ENCODE measurements at places on chromosomes 3 and 15.

- no peak for DNase-seq
Measured at GRCh38 chr3:181929501-181929900, 217.8 kb downstream of the SOX2 start.

DNA sequence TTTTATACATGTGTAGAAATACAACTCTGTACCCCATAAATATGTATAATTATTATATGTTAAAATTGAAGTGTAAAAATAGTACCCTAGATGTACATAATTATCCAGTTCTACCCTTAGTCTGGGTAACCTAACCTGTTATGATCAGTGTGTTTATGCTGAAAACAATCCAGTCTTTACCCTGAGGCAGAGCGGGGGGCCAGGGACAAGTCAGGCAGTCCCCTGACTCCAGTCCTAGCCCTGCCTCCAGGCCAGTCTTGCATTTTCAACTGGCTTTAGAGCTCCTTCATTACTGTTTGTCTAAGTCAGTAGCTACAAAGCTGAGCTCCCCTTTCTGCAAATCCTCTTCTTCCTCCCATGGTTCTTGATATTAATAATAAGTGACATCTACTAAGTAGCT lies 3.1 kb downstream of the MESD start:
- no peak for DNase-seq

DNA sequence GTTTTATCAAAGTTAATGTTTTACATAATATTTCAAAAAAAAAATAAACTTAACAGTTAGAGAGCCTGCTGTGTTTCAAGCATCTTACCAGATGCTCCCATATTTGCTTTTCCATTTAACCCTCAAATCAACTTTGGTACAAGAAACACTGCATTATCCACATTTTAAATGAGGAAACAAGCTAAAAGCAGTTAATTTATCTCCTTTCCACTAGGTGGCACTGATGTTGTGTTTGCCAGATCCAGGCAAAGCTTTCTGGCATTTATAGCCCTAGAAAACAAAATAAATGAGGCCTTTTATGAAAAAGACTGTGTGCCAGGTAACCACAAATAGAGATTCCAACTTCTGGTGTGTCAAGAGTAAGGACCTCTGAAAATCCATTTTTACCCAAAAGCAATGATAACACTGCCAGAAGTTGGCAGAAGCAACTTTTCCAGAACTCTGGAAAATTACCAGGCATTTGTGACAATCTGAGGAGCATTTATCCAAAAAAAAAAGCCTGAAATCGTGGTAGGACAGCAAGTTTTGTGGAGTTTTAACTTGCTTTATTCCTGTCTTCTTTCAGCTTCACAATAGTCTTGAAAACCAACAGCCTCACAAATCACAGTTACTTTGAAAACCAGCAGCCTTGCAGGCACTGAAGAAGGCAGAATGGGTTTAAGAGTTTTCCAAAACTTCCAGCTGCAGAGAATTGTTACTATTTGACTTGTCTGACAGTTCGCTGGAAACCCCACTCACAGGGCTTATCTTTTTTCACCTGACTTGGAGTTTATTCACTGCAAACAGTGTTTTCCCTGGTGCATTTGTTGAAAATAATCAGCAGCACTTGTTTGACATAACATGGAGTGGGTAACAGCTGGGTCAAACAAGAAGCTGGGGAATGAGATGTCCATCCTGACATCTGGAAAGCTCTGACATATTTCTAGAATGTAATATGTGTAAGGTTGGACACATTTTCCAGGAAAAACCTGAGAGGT lies 9.2 kb downstream of the FAM162A start:
- DNase-seq = no peak

DNA sequence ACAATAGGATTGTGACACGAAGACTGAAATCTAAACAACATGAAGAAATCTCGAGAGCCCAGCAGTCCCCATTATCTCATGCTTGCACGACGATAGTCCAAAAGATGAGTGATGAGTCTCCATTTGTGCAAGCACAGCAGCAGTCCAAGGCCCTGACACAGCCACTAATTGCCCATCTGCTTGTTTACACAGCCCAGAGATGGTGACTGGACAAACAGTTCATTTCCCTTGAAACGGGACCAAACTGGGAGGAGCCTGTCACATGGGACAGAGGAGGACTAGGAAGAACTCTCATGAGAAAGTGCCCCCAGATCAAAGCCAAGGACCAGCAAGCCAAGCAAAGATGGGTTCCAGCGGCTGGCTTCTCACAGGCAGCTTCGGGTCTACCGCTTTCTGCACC lies 121.0 kb downstream of the GREM1 start:
- no peak for DNase-seq

GRCh38 chr3:42130329-42131070 lies 39.3 kb downstream of the TRAK1 start:
- DNase-seq = no peak

- DNase-seq = no peak
Measured at GRCh38 chr3:55333046-55333445, 154.1 kb downstream of the WNT5A start.

GRCh38 chr3:31770822-31771326 lies 210.2 kb downstream of the OSBPL10 start:
- DNase-seq = no peak

GRCh38 chr15:82554849-82555248 lies 14.6 kb upstream of the RPS17 start:
- no peak for DNase-seq

GRCh38 chr3:157914882-157915281 lies 191.3 kb downstream of the SHOX2 start:
- no peak for DNase-seq

Data from activated CD4-positive, CD25-positive, alpha-beta regulatory T cell treated with anti-CD3 and anti-CD28 coated beads, Interleukin-2, amount 50 U/mL, for 16 hours (primary cell).